ENCODE measurements at places on chromosomes 5 and 9. TPM values are rescaled to one million over a fixed set of nuclear protein-coding genes. Genes with fewer than 3 reads are reported as not detected.

HRH2 gene
- 1.3 TPM for total RNA-seq

TBC1D2 gene
- 24.7 TPM for total RNA-seq

TMCO6 gene
- total RNA-seq, result 12.5 TPM

RORB gene
- 0.85 TPM for total RNA-seq

GRM6 gene
- total RNA-seq, result under 0.01 TPM

SLC25A2 gene
- 1.9 TPM for total RNA-seq

GPR150 gene
- under 0.01 TPM for total RNA-seq

S1PR3 gene
- total RNA-seq, result 26.3 TPM

IFNA4 gene
- total RNA-seq, result not detected

TMEFF1 gene
- 9.1 TPM for total RNA-seq

DOCK8 gene
- total RNA-seq, result 0.12 TPM

SMIM15 gene
- 43.6 TPM for total RNA-seq

Data from hair follicle dermal papilla cell (primary cell).